Testis (tissue), 5 donors: ENCODE measurements at places on chromosomes 7 and 10.

- DNase-seq = no peak
Observed at GRCh38 chr7:151895631-151896031, 18.7 kb upstream of the PRKAG2 start.

DNA sequence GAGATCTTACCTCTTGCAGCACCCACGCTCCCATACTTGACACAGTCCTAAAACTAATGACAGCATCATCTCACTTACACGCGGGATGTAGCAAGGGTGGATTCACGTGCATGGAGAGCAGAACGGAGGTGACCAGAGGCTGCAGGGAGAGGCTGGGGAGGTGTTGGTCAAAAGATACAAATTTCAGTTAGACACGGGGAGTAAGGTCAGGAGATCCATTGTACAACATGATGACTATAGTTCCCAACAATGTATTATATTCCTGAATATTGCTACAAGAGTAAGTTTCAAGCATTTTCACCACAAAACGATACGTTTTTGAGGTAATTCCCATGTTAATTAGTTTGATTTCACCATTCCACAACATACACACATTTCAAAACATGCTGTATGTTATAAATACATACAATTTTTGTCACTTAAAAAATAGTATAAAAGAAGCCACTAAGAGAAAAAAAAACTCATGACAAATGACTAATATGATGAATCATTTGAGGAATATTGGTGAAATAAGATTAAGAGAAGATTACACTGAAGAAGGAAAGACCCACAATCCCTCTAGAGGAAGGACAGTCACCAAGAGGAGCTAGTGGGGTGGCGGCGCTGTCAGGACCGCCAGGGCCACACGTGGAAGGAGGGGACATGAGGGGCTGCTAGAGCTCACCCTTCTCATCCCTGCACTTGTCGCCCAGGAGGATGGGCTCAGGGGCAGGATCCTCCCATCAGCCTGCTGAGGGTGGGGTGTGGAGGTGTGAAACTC is 49.4 kb upstream of the EGFR start:
- no peak for DNase-seq

- no peak for DNase-seq
Observed at GRCh38 chr7:48887500-48887899, 36.8 kb upstream of the CDC14C start.

DNA sequence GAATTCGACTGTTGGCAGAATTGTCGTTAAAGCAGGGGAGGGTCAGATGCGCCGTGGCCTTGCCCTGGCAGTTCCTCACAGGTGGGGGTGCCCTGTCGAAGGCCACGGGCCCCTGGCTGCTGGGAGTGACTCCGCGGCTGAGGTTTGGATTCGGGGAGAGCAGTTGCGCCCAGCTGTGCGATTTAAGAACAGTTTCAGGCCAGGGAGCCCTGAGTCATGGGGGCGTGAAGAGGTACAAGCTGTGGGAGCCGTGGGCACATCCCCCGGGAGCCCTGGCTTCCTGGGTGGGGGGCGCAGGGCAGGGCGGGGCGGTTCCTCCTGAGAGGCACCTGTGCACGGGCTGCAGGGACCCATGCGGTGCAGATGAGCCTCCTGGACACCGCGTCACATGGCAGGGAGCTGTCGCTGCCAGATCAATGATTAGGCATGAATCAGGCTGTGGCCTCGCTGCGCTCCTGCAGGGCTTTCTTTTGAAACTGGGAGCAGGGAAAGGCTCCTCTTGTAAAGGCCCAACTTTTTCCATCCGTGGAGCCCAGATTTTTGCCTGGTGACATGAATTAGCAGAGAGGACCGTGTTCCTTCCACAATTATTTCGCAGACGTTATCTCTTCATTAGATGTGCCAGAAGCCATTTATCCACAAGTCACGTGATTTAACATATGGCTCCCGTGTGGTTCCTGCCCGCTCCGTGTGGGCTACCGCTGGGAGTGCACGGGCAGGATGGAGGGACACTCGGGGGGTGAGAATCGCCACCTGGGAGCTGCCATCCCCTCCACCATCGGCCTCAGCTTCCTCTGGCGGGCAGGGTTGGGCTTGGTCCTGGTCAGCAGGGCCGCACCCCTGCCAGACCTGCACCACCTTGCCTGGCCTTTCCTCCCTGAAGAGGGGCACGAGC is 918 bp downstream of the PWWP2B start:
- peak; percentile 73 for DNase-seq

DNA sequence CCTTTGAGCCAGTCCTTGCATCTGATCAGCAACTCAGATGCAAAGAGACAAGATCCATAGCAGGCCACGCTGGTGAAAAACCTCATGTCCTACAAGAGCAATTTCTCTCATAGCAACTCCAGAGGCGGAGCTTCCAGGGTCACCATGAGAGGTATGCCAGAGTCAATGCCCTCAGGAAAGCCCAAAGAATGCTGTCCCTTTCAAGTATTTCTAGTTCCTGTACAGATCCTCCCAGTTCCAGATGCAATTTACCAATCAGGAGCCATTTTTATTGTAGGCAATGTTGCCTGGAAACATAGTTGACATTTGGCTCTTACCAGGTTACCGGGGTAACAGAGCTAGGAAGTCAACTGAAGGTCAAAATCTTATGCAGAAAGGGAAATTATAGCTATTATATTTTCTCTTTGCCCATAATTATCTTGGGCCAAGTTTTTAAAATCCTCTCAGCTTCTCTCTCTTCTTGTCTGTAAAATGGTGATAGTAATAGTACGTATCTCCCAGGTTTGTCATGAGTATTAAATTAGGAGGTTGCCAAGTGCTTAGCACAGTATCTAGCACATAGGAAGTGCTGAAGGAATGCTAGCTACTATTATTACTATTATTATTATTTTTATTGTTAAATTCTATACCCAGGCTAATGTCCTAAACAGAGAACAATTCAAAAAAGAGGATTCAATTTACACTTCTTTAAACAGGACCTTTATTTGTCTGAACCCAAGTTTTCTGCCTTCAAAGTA is 46.3 kb upstream of the TM9SF3 start:
- DNase-seq = no peak

- DNase-seq = peak; percentile 21
Observed at GRCh38 chr10:27747096-27747451, 1.5 kb upstream of the MKX start.

DNA sequence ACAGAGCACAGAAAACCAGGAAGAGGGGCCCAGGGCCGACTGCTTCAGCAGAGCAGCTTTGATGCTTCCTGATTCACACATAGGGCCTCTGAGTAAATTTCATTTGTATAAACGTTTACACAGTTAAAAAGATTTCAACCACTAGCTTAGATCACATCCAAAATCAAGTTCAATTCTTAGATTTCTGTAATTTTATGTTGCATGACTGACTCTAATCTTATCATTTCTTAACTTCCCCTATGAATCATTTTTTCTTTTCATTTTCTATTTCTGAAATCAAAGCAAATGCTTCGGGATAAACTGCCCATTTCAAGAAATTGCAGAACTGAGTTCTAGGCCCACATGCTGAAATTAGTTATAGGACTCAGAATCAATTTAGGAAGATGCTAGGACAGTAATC is 224.7 kb downstream of the INHBA start:
- DNase-seq = no peak

GRCh38 chr10:5945561-5946418 is 31.6 kb downstream of the IL15RA start:
- DNase-seq = peak; percentile 27

DNA sequence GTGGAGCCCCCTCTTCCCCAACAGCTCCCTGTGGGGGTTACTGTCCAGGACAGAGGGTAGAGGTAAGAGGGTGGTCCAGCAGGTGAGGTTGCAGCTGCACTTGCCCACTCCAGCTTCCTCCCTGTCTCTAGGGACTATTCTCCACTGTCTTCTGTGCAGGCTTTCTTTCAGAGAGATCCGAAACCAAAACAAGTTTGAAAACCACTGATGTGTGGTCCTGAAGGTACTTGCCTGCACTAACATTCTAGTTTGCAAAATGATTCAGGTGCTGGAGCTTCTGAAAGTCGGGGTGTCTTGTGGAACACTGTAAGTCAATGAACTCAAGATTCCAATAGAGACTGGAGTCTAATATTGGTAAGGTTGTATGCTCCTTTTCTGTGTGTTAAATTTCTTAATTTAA is 63.1 kb downstream of the BLNK start:
- DNase-seq = no peak

GRCh38 chr10:5285186-5285585 is 79.6 kb upstream of the UCN3 start:
- DNase-seq = no peak

- no peak for DNase-seq
Observed at GRCh38 chr7:82449910-82450309, 6.3 kb upstream of the CACNA2D1 start.

- DNase-seq = no peak
Observed at GRCh38 chr7:2279896-2280295, 34.3 kb downstream of the SNX8 start.

- no peak for DNase-seq
Observed at GRCh38 chr10:36333446-36333845, 691.4 kb upstream of the FZD8 start.
